Substantia nigra (tissue), 51 donors: ENCODE measurements at places on chromosomes 11 and 22.

- DNase-seq = peak; percentile 35
Observed at GRCh38 chr22:26398741-26399153, 30.3 kb upstream of the ASPHD2 start.

DNA sequence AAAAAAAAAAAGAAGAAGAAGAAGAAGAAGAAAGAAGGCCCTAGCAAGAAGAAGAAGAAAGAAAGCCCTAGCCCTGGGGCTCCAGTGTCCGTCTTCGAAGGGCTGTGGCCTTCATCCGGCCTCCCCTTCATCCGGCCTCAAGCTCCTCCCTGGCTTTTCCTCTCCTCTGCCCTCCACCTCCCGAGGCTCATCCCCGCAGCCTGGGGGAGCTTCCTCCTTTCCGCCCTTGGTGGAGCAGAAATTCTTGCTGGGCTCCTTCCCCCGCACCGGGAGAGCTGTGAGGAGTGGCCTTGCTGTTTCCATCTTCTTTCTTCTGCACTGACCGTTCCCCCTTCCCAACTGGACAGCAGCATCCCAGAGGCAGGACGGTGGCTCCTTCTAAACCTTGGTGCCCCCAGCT lies 9.5 kb upstream of the LTO1 start:
- no peak for DNase-seq

DNA sequence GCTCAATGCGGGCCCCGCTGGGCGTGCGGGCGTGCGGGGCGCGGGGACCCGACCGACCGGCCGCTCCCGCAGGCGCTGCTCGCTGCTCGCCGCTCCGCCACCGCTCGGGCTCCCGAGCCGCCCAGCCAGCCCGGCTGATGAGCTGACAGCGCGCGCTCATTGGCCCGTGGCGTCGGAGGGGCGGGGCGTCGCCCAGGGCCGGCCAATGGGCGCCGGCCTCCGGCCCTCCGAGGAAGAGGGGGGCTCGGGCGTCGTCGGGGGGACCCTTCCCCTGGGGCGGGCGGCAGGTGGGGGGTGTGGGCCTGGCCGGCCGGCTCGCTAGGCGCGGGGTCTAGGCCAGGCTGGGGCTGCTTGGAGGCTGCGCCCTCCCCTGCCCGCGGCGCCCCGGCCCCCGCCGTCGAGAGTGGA lies at the start of gene SCUBE1:
Gene SCUBE1, minus strand, starts transcription at position 111 of the 408 bp plus-strand sequence. CDS start 111 bp downstream, outside the sequence.
- DNase-seq = no peak

DNA sequence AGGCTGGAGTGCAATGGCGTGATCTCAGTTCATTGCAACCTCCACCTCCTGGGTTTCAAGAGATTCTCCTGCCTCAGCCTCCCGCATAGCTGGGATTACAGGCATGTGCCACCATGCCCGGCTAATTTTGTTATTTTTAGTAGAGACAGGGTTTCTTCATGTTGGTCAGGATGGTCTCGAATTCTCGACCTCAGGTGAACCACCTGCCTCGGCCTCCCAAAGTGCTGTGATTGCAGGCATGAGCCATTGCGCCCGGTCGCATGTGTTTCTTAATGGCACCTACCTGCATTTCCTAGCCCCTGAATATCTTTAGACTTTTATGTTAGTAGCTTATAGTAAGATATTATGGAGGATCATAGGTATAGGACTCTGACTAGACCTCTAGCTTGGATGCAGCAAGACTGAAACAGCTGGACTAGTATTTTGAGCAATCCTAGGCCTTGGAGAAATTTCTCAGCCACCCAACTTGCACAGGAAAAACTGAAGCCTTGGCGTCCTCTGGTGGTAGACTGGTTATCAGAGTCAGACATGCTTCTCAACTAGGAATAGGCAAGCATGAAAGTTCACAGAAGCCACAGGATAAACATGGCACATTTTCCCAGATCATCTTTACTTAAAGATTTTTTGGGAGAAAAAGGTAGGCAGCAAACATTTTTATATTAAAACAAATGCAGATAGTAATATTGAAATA lies 22.7 kb upstream of the C1QTNF4 start:
- DNase-seq = peak; percentile 15

GRCh38 chr22:17012267-17012666 lies 4.2 kb upstream of the GAB4 start:
- no peak for DNase-seq

DNA sequence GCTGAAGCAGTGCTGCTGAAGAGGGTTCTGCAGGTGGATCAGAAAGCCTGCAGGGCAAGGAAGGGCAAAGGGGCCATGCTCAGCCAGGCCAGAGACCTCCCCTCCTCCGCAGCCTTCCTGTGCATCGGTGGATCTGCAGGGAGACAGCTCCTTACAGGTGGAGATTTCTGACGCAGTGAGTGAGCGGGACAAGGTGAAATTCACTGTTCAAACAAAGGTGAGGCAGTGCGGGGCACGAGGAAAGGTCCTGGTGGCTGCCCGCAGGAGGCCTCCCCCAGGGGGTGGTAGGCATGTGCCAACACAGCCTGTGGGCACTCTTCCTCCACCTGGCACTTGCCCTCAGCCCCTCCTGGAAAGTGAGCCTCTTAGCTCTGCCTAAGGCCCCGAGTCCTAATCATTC lies 8.6 kb downstream of the CFL1 start:
- no peak for DNase-seq

- DNase-seq = no peak
Observed at GRCh38 chr11:45113807-45114206, 32.6 kb upstream of the PRDM11 start.

DNA sequence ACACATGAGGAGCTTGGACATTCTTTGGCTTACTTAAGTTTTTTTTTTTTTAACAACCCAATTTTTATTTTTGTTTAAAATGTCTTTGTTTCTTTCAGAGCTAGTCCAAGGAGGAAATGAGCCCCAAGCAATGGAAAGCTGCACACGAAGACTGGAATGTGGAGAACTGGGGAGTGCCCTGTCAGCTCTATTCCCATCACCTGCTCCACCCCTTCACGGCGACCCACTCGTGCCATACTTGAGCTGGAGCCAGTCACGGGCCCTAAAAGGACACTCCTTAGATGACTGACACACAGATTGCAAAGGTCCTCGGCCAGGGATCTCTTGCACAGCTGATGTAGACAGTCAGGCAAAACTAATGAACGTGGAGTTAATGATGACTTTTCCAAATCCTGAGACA lies 10.6 kb upstream of the SLC25A18 start:
- no peak for DNase-seq

DNA sequence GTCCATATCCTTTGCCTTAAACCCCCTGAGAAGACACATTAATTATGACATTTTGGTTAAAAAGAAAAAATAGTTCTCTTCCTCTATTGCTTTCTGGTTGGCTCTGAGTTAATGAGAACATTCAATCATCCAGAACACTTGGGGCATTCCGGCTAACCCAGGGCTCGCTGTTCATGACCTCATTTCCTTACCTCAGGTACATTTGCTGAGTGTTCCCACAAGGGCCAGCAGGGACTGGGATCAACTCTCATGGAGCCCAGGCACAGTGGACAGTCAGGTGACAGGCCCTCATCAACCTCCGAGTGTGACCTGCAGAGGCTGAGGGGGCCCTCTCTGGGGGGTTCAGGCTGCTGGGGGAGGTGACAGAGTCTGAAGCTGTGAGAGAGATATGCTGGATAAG lies 98.9 kb downstream of the MYO18B start:
- DNase-seq = no peak

DNA sequence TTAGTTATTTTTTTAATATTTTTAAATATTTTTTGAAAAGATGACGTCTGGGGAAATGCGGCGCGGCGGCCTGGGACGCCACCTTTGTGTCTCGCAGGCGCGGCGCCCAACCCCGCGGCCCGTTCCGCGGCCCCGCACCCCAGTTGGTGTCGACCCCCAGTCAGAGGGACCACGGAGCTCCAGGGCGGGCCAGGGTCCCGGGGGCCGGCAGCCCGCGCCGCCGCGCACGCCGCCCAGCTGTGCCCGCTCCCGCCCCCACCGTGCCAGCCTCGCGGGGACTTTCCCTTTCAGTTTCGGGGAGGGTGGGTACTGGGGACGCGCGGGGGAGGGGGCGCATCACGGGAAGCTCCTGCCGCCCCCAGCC lies 1.6 kb downstream of the CCND1 start:
- DNase-seq = no peak

GRCh38 chr22:24559471-24559870 lies 3.7 kb downstream of the SNRPD3 start:
- no peak for DNase-seq

DNA sequence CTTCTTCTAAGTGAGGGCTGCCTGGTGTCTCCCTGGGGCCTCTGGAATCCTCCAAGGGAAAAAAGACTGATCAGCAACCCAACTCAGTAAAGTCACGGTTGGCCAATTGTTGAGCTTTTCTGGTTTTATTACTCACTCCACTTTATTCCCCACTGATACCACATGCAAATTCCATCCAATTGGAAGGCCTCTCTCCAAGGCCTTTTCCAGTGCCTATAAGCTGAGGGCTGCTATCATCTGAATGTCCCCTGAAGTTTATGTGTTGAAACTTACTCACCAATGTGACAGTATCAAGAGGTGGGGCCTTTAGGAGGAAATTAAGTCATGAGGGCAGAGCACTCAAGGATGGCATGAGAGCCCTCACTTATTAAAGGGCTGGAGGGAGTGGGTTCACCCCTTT lies 463.3 kb downstream of the BUD13 start:
- no peak for DNase-seq

GRCh38 chr11:35169754-35170153 lies 30.8 kb downstream of the CD44 start:
- no peak for DNase-seq

DNA sequence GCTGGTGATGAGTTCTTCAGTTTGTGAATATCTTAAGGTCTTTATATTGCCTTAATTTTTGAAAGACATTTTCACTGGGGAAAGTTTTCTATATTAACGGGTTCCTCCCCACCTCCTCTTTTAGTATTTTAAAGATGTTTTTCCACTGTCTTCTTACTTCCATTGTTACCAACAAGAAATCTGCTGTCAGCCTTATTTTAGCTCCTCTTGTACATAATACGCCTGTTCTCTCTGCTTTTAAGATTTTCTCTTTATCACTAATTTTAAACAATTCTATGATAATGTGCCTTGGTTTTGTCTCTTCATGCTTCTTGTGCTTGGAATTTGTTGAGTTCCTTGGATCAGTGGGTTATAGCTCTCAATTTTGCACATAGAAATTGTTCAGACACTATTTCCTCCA lies 280.4 kb downstream of the DCDC1 start:
- DNase-seq = no peak

DNA sequence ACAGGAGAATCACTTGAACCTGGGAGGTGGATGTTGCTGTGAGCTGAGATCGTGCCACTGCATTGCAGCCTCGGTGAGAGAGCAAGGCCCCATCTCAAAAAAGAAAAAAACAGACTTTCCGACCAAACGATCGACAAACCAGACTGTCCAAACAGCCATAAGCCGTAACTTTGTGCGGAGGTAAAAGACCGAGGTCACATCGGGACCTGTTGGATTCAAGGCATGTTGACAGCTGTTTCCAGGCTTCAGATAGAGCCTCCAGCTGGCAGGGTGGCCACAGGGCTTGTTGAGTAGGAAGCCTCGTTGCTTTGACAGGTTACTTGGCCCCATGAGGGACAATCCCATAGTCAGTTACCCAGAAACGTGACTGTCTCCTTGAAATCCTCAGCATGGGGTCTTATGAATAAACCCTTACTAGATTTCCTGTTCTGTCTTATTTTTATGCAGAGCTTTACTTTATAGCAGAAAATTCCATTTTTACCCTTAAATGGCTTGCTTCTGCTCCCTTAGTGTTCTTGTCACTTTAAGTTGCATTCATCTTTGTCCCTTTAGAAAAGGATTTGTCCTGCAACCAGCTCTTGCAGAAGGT lies 22.3 kb downstream of the PPARA start:
- DNase-seq = no peak

DNA sequence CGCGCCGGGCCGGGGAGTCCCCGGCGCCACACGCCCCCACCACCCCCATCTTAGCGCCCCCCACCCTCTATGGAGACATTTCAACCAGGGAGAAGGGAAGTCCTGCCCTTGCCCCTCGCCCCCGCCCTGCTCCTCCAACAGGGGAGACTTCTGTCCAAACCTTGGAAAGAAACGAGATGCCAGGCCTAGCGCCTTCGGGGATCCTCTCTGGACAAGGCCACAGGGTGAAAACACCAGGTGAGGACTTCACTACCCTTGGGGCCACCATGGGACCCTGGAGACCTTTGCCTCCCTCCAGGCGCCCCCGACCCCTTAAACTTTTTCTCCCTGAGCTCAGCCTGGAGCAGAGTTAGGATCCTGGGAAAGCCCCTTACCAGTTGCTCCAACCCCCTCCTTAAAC lies 11.6 kb upstream of the NPAS4 start:
- DNase-seq = no peak

DNA sequence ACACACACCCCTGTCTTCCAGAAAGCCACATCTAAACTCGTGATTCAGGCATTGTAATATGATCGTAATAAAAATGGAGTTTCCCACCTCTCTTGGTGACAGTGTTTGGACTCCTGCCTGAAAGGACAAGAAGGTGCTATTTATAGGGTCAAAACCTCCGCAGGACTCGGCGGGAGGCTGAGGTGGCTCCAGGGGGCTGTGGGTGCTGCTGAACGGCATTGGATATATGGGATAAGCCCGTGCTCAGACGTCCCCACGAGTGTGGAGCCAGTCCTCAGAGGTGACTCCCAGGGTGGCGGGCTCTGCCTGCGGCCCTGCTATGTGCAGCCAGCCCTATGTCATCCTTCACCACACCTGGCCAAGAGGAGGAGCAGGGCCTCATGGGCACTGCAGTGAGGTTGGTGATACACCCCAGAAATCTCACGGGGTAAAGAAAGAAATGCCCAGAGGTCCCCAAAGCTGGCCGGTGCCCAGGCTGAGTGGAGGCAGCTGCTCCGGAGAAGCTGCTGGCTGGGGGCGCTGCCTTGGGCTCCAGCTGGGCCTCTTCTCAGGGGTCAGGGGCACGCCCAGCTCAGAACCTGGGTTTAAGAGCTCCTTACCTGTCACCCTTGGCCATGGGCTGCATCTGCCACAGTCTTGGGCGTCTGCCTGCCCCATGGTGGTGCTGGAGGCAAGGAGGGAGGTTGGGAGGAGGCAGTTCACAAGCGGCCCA lies 5.1 kb upstream of the OSBPL5 start:
- no peak for DNase-seq

DNA sequence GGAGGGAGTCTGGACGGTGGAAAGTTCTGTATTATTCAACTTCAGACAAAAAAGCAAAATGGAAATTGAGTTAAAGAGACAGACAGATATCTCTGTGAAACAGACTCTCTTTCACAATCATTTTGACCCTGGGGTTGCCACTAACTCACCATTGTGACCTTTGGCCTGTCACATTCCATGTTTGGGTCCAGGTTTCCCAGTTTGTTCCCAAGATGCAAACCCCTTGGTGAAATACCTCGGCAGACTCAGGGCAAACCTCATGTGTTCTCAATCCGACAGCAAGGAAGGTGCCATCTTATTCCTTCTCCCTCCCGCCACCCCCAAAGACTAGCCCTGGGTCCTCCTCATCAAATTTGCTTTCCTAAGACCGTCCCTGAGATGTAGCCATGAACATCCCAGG lies 41.8 kb downstream of the GALNT18 start:
- no peak for DNase-seq

DNA sequence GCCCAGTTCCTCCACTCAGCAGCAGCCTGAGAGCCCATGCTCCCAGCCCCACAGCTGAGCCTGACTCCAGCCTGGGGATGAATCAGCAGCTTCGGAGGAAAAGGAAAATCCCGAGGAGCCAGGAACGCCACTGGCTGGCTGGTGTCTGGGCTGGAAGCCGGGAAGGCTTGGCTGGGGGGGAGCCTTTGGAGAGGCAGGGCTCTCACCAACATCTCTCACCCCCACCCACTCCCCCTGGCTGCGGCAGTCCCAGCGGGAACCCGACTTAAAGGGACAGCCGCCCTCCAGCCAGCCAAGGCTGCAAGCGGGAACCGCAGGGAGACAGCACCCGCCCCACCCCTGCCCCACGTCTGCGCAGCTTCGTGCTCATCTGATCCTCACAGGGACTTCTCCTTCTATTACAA lies 28.4 kb downstream of the KIAA0930 start:
- peak; percentile 59 for DNase-seq
